Stimulated activated CD4-positive, alpha-beta T cell treated with anti-CD3 and anti-CD28 coated beads, Interleukin-15, amount 100 ng/mL, for 1 hour (primary cell): ENCODE measurements at places on chromosomes 5 and 9.

GRCh38 chr9:94847486-94847885 is 121.0 kb downstream of the AOPEP start:
- DNase-seq = no peak

DNA sequence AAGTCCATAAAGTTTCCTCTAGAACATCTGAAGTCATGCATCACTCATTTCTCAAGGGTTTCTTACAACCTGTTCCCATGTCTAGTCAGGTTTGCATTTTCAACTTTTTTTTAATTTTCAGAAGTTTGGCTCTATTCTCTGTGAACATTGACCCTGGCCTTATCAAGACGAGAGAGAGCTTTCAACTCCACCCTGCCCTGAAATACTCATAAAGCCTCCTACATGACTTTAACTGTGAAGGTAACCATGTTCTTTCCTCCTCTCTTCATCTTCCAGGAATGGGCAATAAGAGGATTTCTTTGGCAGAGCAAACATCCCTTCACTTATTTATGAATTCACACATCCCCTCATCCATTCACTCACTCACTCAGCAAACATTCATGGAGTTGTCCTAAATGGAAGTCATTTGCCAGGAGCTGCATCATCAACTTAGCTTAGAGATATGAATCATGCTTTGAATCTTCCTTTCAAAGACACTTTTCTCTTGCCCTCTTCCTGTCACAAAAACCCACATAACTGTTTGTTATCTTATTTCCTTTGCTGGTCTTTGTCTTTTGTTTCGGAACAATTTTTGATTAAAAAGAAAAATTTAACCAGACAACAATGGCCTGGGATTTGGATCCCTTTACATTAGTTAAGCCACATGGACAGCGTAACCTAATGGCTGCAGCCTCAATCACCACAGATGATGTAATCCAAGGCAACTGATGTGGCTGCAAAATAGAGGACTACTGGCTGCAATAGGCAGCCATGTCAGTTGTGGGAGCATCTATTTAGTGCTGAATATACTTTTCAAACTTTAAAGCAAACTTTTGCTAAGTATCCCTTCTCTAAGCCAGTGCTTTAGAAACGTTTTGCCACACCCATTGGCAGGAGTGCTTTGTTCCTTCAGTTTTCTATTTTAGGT is 43.0 kb upstream of the GNAQ start:
- DNase-seq = no peak

DNA sequence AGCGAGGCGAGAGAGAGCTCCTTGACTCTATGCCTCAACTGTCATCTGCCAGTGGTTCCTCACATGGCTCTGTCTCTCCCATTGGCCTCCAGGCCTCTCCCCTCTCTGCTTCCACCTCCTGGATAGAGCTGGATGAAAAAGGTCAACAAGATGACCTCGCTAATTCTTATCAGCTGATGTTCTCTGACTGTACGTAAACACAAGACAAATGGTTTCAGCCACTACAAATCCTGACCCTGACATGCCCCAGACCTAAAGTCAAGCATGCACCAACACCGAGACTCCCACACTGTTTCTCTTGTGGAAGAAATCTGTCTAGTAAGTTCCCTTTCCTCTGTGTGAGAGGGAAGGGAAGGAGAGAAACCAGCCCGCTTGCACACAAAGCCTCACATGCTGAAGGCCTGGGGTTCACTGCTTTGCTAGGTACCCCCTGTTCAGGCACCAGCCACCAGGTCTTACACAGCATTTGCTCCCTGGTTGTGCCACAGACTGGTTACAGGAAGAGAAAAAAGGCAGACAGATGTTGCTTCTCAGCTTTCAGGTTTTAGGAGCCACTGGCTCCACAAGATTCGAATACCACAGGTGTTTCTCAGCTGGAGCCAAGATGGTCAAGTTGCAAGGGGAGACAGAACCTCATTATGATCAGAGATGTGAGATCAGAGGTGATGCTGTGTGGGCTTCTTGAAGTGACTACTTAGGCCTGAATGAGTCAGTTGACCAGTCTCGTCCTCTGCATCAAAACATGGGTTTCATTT is 592.5 kb downstream of the CCDC171 start:
- no peak for DNase-seq

GRCh38 chr9:35322075-35322885 is 160.5 kb downstream of the UNC13B start:
- no peak for DNase-seq

- DNase-seq = no peak
Measured at GRCh38 chr9:137460363-137461315, 1.5 kb upstream of the NSMF start.

DNA sequence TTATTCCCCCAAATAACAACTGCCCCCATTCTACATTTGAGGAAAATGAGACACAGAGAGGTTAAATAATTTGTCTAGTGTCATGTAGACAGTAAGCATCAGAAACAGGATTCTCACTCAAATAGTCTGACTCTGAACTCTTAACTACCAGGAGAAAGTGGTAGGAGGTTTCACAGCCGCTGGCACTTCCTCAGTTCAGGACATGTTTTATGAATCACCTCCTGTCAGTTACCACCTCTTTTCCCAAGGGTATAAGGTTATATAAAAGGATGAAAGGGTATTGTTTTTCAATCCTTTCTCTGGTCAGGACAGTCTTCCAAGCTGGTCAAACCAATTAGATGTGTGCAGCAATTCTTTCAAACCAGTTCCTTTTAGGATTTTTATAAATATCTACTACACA is 52.1 kb downstream of the TSSK1B start:
- DNase-seq = no peak

GRCh38 chr9:19409401-19410194 is 789 bp downstream of the ACER2 start:
- DNase-seq = no peak

DNA sequence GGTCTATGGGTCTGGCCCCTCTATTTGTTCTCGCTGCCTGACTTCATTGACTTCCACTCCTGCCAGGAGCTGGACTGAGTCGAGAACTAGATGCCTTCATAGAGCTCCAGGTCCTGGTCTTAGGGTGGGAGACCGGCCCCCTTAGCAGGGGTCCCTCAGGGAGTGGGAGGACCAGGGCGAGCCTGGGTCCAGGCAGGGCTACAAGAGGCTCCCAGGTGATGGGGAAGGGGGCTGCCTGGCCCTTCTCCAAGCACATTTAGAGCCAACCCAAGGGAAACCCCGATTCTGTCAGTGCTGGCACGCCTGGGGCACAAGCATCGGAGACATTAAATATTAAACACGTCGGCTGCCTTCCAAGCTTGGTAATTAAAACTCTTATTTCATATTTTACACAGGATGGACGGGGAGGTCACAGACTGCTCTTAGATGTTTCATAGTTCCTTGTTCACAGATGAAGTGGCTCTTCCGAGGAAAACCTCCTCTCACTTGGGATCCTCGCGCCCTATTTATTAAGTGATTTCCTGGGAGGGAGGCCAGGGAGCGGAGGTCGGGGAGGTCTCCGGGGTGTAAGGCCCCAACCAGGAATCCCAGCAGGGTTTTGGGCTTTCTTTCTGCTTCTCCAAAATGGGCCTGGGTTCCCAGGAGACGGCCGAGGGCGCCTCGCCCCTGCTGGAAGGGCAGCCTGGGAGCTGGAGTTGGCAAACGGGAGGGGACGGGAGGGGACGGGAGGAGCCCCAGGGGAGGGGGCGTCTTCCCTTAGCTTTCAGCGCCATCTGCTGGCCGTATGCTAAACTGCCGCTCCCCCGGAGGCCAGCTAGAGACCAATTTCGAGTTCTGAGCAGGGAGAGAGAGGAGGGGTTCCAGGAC is 23.4 kb upstream of the ZBTB43 start:
- peak; percentile 81 for DNase-seq

DNA sequence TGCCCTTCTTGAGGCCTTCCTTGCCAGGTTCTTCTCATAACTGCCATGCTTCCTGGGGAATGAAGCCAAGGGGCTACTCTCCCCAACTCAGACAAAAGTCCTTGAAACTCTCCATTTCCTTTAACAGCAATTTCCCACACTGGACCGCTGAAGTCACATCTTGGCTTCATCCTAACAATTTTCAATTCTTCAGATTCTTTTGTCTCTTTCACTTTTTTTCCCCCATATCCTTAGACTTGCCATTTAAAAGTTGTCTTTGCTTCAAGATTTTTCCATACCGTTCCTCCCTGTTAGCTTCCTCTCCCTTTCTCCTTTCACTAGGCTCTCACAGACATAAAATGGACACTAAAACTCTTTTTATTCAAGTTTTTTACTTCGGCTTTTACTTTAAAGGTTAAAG is 93.1 kb upstream of the ITGA1 start:
- no peak for DNase-seq

GRCh38 chr9:38339087-38339486 is 53.4 kb upstream of the ALDH1B1 start:
- DNase-seq = no peak

DNA sequence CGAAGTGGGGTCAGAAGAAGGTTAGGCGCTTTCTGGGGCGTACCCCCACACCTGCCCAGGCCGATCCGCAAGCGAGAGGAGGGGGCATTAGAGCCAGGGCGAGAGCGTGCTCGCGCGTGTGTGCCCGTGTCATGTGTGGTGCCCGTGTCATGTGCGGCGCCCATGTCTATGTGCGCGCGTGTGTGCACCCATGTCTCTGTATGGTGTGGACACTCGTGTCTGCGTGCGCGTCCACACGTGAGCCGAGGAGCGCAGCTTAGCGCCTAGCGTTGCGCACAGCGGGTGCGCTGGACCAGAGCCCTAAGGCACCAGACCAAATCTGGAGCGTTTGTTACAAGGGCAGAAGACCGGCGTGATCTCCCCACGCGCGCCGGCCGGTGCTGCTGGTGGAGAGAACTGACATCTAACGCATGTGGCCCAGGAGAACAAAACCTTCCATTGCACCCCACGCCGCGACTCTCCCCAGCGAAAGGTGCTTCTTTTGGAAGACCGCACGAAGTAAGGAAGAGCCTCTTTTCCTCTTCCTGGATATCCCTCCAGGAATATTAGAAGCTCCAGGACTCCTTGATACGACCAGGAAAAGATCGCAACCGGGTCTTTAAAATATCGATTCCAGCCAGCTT is 644 bp downstream of the NIM1K start:
- peak; percentile 9 for DNase-seq

DNA sequence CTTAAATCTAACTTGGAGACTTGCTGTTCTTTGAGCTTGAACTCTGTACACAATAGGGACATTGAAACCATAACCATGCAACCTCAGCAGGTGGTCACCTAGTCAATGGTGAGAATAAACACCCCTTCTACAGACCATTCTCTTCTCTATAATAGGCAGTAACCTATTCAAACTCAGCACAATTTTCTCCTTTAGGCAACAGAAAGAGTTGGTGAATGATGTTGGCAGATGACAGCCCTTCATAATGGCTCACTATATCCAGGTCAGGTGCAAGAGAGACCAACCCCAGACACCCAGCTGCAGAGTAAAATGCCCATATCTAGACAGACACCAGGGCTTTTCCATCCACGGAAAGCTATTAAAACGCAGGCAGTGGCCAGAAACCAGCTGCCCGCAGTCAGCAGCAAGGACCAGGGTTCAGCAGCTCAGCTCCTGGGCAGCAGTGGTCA is 106.7 kb downstream of the SERINC5 start:
- DNase-seq = no peak

DNA sequence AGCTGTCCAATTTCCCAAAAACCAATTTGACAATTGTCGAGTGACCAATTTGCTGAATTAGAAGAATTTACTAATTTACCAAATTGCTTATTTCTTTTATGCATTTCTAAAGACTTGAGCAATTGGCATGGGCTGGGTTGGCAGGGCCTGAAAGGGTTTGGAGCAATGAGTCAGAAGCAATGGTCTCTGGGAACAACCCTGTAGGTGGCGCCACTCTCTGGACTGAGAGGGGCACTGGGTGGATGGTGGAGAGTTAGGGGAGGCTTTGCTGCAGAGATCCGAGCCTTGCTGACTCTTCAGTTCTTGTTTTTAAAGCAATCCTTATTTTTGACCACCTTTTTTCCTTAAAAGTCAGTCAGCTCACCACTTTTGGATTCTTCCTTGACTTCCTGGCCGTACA is 71.5 kb upstream of the RPS23 start:
- no peak for DNase-seq

- no peak for DNase-seq
Measured at GRCh38 chr9:17185481-17186029, 50.7 kb downstream of the CNTLN start.

GRCh38 chr5:155556700-155557099 is 543.1 kb downstream of the KIF4B start:
- DNase-seq = no peak

DNA sequence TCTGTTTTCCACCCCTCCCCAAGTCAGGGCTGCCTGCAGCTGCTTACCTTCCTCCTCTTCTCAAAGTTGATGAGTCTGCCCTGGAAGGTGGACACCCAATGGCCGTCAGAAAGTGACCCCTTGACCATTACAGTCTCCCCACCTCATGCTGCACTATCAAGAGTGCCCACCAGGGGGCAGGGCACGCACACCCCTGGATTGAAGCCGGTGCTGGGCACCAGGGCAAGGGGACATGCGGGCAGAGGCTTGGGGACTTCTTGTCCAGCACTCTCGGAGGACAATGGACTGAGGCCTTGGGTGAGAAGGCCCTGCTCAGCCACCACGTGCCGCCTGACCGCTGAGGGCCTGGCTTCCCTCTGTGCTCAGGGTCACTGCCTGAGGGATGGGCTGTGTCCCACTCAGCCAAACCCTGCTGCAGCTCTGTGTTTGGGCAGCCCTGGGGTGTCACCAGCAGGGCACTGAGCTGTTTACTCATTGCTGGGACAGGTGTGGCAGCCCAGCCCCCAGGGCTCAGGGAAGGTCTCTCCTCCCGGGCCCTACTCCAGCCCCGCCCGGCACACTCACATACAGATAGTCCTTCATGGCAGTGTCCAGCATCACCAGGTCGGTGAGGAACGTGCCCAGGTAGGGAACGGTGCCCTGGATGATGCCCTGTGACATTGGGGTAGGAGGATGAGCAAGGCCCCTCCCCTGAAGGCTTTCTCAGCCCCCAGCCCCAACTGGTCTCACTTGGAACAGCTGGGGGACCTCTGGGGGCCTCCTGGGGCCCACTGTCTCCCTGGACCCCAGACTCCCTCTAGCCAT is 17.7 kb downstream of the RALGDS start:
- DNase-seq = peak; percentile 36

DNA sequence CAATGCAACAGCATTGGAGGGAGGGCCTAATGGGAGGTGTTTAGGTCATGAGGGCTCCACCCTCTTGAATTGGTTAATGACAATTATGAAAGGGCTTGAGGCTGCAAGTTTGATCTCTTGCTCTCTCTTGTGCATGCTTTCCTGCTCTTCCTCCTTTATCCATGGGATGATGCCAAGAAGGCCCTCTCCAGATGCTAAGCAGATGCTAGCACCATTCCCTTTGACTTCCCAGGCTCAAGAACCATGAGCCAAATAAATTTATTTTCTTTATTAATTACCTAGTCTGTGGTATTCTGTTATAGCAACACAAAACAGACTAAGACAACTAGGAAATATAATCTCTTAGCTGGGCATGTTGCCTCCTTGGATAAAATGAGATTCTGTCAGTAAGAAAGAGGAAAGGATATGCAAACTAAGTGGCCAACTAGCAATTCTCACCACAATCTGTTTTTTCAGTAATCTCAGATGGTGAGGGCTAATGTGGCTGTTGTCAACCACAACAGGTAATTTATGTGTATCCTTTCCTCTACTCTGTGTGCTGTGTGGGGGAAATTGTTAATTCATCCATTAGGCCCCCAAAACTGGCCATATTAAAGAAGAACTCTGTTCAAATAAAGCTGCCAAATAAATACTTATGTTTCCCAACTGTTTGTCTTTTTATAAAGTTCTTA is 269.1 kb upstream of the CD180 start:
- DNase-seq = no peak
